ELF-1 (cell line): ENCODE measurements at places on chromosomes 3 and 15.

GRCh38 chr3:71317749-71318457 is 265.6 kb downstream of the FOXP1 start:
- DNase-seq = no peak

DNA sequence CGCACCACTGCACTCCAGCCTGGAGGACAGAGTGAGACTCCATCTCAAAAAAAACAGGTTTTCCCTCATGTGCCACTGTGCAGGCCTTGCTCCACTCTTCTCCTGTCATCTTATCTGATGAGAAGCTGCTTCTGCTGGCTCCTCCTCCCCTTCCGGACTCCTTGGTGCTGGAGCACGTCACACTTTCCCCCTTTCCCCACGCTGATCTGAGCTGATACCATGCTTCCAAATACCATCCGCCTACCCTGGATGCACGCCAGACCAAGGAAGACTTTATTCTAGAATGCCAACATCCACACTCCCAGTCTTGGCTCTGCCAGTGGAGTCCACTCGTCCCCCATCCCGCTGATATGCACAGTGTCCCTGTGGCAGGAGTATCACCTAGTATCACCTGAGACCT is 31.3 kb downstream of the HOMER2 start:
- DNase-seq = no peak

DNA sequence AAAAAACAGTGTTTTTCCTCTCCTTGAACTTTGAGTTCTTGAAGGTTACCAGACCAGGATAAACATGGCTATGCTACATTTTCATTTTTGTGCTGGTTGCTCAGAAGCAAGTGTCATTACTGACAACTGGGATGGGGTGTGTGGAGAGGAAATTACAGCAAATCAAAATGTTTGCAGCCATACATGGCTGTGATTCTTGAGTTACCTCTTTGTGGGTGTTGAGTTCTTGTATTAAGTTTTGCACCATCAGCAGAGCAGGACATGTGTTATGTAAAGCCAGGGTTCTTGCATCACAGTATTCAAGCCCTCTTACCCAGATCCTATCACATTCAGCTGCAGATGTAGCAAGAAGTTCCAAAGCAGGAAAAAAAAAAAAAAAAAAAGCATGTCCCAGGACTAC is 53.9 kb upstream of the ATOSA start:
- DNase-seq = no peak

DNA sequence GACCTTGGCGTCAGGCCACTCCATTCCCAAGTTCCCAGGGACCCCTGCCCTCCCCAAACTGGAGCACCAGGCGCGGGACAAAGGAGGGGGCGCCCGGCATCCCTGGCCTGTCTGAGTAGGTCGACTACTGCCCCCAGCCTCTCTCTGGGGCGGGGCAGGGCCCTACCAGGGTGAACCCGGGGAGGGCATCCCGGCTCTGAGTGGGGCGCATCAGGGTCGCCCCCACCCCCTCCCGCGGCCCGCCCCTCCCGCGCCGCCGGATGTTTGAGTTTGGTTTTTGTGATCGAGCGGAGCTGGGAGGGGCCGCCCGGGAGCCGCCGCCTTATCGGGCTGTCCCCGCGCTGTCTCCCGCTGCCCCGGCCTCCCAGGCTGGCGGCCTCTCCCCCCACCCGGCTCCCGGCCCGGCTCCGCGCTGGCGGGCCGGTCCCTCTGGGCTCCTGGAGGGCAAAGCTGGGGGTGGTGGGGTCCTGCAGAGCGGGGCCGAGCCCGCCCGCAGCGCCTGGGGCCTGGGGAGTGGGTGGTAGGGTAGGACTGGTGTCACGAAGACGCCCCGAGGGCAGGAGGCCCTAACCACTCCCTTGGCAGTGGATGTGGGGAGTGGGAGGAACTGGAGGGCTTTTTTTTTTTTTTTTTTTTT is 47.2 kb upstream of the SMAD6 start:
- no peak for DNase-seq

DNA sequence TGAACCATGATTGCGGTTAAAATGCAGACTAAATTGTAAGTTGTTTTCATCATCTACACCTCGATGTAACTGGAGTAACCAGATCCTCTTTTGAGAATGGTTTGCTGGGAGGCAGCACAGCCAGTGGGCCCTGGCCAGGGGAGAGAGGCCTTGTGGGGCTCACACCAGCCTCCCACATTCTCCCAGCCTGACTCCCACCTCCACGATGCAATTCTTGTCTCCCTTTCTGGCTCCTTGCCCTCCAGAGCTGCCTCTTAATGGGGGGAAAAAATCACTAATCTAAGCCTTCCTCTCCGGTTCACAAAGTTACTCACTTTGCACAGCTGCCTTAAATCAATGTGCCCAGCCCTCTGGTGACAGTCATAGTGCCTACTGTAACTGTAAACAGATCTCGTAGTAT is 17.9 kb upstream of the PAQR5 start:
- DNase-seq = no peak

GRCh38 chr3:120742849-120743365 is 363 bp downstream of the GTF2E1 start:
- no peak for DNase-seq

GRCh38 chr15:60758961-60759729 is 280.2 kb upstream of the ICE2 start:
- no peak for DNase-seq

- DNase-seq = no peak
Observed at GRCh38 chr3:37713818-37714204, 147.9 kb upstream of the CTDSPL start.

DNA sequence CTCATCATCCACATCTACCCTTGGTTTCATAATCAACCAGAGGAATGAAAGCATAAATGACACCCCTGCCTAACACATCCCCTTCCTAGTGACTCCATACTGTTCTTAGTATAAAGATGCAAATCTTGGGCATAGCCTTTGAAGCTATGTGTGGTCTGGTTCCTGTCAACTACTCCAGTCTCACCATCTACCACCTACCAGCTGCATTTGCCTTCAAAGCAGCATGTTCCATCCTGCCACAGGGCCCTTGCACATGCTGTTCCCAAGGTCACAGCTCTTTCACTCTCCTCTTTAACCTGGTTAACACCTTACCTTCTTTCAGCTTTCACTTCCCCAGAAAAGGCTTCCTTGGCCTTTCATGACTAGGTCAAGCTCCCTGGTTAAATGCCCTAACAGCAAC is 62.3 kb upstream of the ARHGEF3 start:
- DNase-seq = no peak

GRCh38 chr3:17877299-17877698 is 134.9 kb upstream of the TBC1D5 start:
- no peak for DNase-seq

GRCh38 chr15:61425934-61426333 is 196.8 kb upstream of the RORA start:
- no peak for DNase-seq

DNA sequence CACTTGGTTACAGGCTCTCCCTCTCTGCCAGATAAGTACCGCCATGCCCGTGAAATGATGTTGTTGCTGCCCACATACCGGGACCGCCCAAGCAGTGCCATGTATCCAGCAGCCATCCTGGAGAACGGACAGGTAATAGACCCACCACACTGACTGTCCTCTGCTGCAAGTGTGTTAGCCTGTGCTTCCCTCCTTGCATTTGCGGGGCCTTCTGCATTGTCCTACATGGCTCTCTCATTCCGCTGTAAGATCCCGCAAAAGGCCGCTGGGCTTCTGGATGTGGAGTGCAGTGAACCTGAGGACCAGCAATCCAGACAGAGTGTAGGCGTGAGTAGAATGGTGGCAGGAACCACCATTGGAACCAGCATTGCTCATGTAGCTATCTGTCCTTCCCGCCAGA is 10.6 kb upstream of the MANF start:
- no peak for DNase-seq

DNA sequence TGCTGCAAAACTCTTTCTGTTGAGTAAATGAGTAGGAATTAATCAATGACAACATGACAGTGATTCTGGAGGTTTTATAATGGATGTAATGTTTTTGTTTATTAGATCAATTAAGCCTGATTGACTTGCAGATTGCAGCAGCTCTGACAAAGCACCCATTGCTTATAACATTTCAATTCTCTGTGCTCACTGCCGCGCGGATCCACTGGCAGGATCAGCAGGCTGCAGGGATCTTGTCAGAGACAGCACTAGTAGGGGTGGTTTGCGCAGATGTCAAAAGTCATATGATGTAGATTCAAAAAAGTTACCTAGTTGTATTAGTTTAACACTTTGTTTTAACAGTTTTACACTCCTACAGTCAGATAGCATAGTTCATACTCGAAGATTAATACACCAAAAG is 93.4 kb downstream of the MBNL1 start:
- DNase-seq = no peak

GRCh38 chr3:194497799-194498575 is 11.2 kb upstream of the ATP13A3 start:
- DNase-seq = peak; percentile 44

GRCh38 chr3:11653298-11654055 is 9.8 kb upstream of the VGLL4 start:
- no peak for DNase-seq

- DNase-seq = peak; percentile 18
Observed at GRCh38 chr3:119359476-119360326, 65.5 kb downstream of the ARHGAP31 start.

- DNase-seq = no peak
Observed at GRCh38 chr3:78647726-78648125, 1120.1 kb downstream of the ROBO1 start.

DNA sequence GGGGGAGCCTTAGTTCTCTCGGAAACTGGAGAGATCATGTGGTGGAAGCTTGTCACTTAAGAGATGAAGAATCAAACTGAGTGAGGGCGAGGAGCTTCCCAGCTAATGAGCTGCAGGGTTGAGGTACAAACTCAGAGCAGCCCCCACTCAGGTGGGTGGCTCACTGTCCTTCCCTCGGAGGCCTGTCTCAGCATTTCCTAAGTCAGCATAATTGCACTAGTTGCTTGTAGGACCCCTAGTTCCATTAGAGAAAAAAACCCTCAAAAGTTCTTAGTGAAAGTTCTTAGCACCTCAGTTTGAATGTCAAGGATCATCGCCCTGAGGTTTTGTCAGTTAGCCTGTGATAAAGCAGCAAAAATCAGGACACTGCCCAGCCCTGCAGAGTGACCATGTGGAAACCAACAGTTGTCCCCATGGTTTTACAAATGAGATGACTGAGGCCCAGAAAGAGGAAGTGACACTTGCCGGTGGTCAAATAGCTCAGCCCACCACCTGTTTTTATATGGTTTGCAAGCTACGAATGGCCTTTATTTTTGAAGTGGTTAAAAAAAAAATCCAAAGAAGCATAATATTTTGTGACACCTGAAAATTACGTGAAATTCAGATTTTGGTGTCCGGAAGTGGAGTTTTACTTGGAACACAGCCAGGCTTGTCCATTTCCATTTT is 11.9 kb downstream of the SMAD6 start:
- no peak for DNase-seq

- DNase-seq = no peak
Observed at GRCh38 chr15:37015035-37015434, 85.3 kb downstream of the MEIS2 start.

DNA sequence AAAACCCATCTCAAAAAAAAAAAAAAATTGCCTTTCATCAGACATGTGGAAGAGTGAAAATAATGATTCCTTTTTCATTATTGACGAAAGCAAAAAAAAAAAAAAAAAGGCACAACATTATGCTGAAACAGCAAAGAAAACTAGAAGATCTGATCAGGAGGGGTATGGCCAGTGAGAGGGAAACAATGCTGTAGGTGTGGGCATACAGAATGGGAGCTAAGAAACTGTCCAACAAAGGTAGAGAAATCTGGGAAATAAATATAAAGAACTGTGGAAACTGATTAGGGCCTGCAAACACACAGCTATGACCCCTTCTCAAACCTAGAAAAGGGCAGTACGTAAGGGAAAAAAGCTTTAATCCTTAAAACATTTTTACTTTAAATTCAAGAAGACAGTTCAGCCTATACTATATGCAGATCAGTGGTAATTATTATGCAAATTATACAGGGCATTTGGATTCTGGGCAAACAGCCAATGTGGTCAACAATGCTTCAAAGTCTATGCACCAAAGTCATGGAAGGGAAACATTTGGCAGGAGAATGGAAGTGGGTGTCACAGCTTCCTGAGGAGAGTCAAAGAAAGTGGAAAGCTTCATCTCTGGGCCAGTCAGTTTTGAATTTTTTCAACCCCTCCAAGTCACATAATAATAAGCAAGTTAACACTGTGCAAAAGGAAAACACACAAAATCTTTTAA is 68.3 kb upstream of the SLC12A8 start:
- no peak for DNase-seq

DNA sequence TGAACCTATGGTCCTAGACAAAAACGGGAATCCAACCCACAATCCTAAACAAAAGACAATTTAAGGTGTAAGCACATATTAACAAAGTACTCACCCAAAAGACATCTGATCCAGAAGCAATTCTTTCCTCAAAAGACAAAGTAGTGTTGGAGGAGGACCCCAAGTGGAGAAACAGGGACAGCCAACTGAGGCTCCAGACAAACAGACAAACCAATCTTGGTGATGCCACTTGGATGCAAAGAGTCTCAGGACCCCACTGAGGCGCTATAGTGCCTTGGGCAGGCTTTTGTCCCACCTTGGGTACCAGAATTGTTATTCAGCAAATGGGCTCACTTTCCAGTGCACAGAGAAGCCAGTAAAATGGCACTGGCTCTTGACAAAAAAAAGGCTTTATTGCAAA is 613.8 kb downstream of the DIPK2A start:
- DNase-seq = no peak

DNA sequence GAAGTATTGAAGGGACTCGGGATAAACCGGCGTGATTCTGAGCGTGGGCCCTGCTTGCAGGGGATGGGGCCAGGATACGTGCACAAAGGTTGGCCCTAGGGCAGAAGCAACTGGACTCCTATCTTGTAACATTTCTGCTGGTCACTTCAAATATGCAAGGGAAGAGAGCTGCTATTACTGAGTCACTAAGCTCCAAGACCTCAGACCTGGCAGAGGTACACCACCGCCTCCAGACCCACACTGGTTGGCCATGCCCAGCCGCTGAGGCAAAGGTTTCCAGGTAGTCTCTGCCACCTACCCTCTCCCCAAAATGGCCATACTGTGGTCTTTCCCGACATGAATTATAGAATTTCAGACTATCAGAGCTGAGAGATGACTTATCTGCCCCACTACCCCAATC is 13.4 kb upstream of the STRA6 start:
- DNase-seq = no peak

DNA sequence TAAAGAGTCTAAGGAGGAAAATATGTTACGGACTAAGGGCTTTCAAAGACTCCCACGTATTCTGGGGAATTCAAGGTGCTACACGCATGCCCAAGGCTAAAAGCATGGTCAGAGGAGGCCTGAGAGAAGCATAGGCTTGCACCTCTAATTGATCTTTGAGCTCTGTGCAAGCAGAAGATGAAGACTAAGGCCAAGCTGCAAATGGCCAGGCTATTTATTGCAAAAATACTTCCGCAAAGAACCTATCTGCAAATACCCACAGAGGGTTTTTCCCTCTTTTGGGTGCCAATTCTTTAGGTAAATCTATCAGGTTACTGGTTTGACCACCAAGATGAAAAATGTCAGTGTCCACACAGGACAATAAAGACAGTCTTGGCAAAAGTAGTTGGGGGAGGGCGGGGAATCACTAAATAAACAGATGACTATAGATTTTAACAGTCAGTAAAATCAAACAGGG is 119.5 kb downstream of the STAG1 start:
- no peak for DNase-seq
